ENCODE measurements at places on chromosomes 16 and 17.

- DNase-seq = no peak
These were observed 87.5 kb upstream of the HLF start for GRCh38 chr17:55177159-55177854.

DNA sequence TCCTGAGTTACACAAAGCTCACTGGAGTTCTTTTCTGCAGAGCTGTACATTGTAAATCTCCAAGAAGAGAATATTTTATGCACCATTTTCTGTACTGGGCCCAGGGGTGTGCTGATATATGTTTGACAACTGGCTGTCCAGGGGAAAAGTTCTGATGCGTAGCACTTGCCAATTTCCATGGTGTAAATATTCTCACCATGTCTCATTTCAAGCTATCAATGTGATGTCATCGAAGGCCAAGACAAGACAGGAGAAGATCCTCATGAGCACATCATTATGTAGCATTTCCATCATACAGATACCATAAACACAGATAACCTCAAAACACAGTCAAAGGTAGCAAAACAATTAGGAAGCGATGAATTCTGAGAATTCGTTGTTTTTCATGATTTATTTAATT, 18.9 kb downstream of the CDH5 start:
- DNase-seq = no peak

- DNase-seq = peak; percentile 82
These were observed at the start of gene TSPOAP1 for GRCh38 chr17:58328195-58329034. Gene TSPOAP1, minus strand, starts transcription at chr17:58328795. Its CDS starts 875 bp downstream, at chr17:58327920.

DNA sequence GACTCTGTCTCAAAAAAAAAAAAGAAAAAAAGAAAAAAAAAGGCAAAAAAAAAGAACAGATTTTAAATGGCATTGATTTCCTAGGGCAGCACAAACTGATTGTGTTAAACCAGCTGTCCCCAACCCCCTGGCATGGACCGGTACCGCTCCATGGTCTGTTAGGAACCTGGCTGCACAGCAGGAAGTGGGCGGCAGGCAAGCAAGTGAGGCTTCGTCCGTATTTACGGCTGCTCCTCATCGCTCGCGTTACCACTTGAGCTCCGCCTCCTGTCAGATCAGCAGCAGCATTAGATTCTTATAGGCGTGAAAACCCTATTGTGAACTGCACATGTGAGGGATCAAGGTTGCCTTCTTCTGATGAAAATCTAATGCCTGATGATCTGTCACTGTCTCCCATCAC, 26.6 kb downstream of the MGAT5B start:
- DNase-seq = no peak

- no peak for DNase-seq
These were observed 63.9 kb upstream of the SMIM36 start for GRCh38 chr17:55575058-55575636.

- no peak for DNase-seq
These were observed 5.4 kb downstream of the CLUH start for GRCh38 chr17:2705888-2706795.

GRCh38 chr17:59355030-59355701, 23.7 kb downstream of the YPEL2 start:
- no peak for DNase-seq

DNA sequence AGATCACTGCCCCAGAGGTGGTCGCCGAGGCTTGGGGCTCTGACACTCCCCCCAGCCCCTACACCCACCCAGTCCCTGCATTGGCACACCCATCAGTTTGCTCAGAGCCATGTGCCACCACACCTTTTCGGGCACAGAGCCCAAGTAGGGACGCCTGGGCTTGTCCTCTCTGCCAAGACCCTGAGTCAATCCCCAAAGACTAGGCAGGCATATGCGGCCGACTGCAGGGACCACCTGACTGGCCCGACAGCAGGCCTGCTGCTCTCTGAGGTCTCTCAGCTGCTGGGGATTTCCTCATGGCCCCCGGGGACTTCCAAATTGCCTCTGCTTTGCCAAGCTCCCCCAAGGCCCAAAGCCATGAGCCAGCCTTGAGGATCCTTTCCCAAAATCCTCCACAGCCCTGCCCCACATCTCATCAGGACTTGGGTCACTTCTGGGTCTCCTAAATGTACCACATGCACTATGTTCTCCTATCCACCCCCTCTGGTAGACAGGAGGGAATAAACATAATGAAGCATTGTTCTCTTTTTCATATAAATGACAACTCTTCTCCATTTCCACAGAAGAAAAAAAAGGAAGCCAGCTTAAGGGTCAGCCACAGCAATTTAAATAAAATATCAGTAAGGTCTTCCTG, 30.6 kb downstream of the MYO18A start:
- no peak for DNase-seq

- no peak for DNase-seq
These were observed 296.6 kb downstream of the NPIPA8 start for GRCh38 chr16:18039931-18040330.

- no peak for DNase-seq
These were observed 1.9 kb downstream of the NDUFAB1 start for GRCh38 chr16:23594186-23594585.

- no peak for DNase-seq
These were observed 13.5 kb downstream of the PRCD start for GRCh38 chr17:76553178-76553908.

GRCh38 chr16:14346278-14347142, 275.4 kb downstream of the MRTFB start:
- no peak for DNase-seq

- no peak for DNase-seq
These were observed 739.5 kb upstream of the EEF2KMT start for GRCh38 chr16:5837007-5837670.

- DNase-seq = no peak
These were observed 49.5 kb upstream of the MTSS2 start for GRCh38 chr16:70735141-70735979.

DNA sequence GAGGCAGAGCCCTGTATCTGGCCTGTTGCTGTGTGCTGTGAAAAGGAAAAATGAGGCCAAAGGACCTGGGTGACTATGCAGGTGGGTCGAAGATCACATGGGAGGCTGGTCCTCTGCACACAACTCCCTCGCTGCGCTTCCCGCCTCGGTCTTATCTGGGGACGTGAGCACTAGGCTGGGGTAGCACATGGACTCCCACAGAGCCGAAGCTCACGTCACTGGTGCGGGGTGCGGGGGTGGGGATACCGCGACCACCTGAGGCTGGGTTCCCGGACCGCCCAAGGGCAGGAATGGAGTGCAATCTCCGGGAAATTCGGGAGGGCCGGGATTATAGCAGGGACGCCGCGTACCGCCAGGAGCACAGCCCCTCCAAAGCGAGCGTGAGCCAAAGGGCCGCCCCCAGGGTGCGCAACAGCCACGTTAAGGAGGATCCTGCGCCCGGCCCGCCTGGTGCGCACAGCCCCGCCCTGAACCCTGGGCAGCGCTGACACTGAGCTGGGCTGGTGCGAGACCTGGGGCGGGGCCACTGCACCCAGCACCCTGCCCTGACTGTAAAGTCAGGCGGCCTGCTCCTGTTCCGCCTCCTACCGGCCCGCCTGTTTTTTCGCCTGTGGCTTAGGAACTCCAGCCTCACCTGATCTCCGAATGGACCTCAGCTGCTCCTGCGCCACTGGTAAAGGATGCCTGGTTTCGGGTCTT, 4.8 kb downstream of the MT1A start:
- peak; percentile 76 for DNase-seq

GRCh38 chr17:66855204-66855603, 20.3 kb downstream of the CACNG5 start:
- DNase-seq = peak; percentile 12

GRCh38 chr17:7367918-7368598, 12.8 kb upstream of the TNK1 start:
- no peak for DNase-seq

GRCh38 chr16:70754371-70754770, 46.6 kb downstream of the VAC14 start:
- DNase-seq = no peak

DNA sequence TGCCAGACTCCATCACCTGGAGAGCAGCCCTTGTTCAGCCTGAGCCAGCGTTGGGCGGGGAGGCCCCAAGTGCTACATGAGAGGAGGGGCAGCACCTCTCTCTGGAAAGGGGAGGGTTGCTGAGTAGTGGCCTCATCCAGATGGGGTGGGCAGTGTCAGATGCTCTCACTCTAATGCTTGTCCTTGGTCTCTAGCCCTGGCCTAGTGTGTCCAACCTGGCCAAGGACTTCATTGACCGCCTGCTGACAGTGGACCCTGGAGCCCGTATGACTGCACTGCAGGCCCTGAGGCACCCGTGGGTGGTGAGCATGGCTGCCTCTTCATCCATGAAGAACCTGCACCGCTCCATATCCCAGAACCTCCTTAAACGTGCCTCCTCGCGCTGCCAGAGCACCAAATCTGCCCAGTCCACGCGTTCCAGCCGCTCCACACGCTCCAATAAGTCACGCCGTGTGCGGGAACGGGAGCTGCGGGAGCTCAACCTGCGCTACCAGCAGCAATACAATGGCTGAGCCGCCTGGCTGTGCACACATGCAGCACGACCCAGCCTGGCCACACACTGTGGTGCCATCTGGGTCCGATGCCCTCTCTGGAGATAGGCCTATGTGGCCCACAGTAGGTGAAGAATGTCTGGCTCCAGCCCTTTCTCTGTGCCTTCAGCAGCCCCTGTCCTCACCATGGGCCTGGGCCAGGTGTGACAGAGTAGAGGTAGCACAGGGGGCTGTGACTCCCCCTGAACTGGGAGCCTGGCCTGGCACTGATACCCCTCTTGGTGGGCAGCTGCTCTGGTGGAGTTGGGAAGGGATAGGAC, 4.3 kb downstream of the CTRL start:
- DNase-seq = no peak

- no peak for DNase-seq
These were observed 18.2 kb upstream of the METTL2A start for GRCh38 chr17:62405451-62405850.

GRCh38 chr17:12599186-12599920, 66.3 kb upstream of the MYOCD start:
- DNase-seq = no peak

GRCh38 chr16:17578981-17579874, 108.5 kb upstream of the XYLT1 start:
- peak; percentile 30 for DNase-seq

GRCh38 chr16:76705892-76706291, 428.7 kb downstream of the CNTNAP4 start:
- DNase-seq = no peak

DNA sequence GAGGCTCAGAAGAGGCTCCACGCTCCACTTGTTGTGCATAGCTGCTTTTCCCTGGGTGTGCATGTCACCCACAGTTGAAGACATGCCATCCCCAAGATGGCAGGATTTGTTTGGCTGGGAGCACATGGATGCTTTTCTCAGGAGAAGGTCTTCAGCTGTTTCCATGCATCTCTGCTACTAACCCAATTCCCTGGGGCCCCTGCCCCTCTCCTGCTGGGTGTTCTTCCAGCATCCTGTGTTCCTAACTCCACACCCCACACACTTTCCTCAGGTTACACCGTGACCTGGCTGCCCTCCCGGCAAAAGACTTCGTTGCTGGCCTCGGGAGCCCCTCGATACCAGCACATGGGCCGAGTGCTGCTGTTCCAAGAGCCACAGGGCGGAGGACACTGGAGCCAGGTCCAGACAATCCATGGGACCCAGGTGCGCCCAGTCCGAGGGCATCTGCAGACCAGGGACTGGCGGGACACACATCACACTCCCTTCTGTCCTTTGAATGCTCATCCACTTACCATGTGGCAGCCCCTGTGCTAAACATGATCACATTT, 21.5 kb downstream of the ITGAL start:
- no peak for DNase-seq

- DNase-seq = no peak
These were observed 334 bp downstream of the GH1 start for GRCh38 chr17:63918305-63918704.

GRCh38 chr16:88505405-88506082, 52.5 kb downstream of the ZFPM1 start:
- DNase-seq = peak; percentile 18

GRCh38 chr17:8939496-8940334, 25.8 kb downstream of the PIK3R5 start:
- DNase-seq = no peak

- DNase-seq = no peak
These were observed 570.7 kb downstream of the CDH13 start for GRCh38 chr16:83197450-83197849.

DNA sequence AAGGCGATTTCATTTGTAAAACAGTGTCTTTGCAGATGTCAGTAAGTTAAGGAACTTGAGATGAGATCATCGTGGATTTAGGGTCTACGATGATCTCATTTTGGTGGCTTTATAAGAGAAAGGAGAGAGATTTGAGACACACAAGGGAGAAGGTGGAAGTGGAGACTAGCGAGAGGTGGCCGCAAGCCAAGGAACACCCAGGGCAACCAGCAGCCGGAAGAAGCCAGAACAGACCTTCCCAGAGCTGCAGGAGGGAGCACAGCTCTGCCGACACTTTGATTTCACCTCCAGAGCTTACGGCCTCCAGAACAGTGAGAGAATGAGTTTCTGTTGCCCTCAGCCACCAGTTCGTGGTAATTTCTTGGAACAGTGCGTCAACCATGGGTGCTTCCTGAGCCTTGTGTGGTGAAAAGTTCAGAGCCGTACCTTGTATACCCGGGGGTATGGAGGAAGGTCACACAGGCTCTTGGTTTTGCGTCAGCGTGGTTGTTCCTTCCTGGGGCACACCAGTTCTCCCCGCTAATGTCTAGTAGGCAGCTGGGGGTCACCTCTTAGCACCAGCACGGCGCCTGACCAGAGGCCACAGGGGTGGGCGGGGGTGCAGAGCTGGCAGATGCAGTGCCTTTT, 12.9 kb upstream of the SEC14L1 start:
- peak; percentile 72 for DNase-seq

DNA sequence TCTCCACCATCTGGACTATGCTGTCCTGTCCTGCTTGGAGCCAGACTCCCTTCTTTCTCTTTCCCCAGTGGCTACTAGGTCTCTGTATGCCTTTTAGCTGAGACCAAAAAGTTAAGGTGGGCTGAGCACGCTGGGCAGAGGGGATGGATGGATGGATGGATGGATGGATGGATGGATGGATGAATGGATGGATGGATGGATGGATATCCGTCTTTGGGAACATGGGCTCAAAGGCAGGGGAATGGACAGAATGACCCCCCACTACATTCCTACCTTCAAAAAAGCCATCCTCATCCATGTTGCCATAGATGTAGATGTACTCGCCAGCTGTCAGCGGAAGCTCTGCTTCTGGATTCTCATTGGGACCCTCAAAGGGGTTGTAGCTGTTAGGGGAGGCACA, 12.8 kb downstream of the TSPOAP1 start:
- DNase-seq = peak; percentile 1

- no peak for DNase-seq
These were observed 88.1 kb downstream of the GOSR1 start for GRCh38 chr17:30565073-30565935.
